ENCODE measurements at places on chromosomes 2 and 18.

DNA sequence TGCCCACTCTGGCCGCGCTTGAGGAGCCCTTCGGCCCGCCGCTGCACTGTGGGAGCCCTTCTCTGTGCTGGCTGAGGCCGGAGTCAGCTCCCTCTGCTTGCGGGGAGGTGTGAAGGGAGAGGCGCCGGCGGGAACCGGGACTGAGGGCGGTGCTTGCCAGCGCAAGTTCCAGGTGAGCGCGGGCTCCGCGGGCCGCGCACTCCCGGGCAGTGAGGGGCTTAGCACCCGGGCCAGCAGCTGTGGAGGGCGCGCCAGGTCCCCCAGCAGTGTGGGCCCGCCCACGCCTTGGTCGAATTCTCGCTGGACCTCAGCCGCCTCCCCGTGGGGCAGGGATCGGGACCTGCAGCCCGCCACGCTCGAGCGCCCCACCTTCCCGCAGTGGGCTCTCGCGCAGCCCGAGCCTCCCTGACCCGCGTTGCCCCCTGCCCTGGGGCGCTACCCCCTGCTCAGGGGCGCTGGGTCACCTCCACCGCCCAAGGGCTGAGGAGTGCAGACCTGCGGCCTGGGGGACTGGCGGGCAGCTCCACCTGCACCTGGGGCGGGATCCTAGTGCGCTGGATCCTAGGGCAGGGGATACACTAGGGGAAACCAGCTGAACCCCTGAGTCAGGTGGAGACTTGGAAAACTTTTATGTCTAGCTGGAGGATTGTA is 97.3 kb downstream of the CD8B2 start:
- DNase-seq = no peak

- DNase-seq = no peak
Measured at GRCh38 chr18:35432565-35433001, 55.4 kb upstream of the ZNF396 start.

- DNase-seq = no peak
Measured at GRCh38 chr2:230784795-230785194, 72.2 kb downstream of the CAB39 start.

GRCh38 chr18:47750889-47751423 is 179.5 kb downstream of the SMAD2 start:
- peak; percentile 49 for DNase-seq

DNA sequence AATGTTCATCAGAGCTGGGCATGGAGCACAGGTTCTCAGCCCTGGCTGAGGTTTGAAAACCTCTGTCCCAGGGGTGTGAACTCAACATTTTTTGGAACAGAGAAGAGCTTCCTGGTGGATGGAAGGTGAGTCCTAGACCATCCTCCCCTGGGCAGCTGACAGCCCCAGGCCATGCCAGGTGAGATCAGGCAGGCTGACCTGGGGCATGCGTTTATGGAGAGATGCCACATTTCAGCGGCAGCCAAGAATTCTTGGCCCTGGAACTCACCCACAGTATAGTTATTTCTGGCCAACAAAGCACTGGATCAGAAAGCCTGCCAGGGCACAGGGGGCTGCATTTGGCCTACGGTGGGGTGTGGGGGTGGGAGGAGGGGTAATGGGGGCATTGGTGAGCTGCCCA is 83.8 kb downstream of the EDAR start:
- DNase-seq = no peak

GRCh38 chr2:58521803-58522554 is 280.9 kb upstream of the FANCL start:
- DNase-seq = no peak

DNA sequence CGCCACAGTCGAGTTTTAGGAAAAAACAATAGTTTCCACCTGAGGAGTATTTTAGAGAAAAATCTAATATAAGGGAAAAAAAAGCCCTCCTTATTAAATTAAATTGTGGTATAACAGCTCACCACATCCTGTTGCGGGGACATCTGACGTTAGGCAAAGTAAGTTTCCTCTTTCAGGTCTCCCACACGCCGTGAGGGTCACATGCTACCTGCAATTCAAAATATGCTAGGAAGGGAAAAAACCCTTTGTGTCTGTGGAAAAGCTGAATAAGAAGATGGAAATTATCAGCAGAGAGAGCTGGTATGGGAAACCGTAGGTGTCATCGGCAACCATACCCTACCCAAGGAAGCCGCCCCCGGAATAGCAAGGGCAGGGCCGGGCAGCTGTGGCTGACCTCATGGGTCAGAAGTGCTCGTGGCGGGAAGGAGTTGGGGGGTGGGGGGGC is 128.0 kb downstream of the NFATC1 start:
- no peak for DNase-seq
